ENCODE measurements at places on chromosomes 12 and 14.

GRCh38 chr14:76643887-76644286 is 117.4 kb upstream of the VASH1 start:
- no peak for DNase-seq

DNA sequence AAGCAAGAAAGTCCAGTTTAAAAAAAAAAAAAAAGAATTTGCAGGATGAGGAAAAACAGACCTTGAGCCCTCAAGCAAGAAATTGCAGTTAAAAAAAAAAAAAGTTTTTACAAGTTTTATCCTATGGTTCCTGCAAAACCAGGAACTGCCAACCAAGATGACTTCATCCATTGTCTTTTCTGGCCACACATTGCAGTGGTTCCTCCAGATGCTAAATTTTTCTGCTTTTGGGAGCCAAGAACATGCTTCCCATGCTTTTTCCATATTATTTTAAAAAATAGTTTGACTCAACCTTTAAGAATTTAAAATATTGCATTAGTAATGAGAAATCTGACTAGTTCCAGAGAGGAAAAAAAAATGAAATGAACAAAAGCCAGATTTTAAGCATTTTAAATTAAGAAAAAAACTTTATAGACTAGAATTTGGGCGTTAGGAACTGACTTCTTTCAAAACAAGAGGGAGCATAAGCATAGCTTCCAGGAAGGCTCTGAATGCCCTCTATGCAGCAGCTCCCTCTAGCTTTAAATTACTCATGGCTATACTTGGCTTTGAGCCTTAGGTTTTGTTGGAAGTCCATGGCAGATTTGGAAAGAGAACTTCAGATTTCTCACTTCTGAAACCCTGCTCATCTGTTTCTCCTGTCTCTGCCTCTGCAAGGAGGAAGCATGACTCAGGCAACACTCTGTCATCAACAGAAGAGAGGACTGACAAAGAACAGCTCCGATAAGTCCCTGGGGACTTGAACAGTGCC is 124.5 kb downstream of the GPR65 start:
- DNase-seq = no peak

DNA sequence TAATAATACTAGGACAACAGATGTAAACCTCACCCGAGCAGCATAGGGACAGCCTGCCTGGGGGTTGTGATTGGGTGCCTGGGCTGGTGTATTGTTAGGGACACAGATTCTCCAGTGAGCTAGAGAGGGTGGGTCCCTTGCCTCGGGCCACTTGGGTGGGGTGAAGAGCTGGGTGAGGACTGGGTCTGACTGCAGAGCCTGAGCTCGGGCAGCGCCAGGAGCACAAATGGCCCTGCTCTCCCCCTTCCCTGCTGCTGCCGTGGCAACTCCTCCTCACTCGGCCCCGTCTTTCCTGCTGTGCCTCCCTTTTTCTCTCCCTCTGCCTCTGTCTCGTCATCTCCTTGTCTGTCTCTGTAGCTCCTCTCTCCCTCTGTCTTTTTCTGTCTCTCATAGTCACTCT is 115.4 kb downstream of the GLT1D1 start:
- no peak for DNase-seq

DNA sequence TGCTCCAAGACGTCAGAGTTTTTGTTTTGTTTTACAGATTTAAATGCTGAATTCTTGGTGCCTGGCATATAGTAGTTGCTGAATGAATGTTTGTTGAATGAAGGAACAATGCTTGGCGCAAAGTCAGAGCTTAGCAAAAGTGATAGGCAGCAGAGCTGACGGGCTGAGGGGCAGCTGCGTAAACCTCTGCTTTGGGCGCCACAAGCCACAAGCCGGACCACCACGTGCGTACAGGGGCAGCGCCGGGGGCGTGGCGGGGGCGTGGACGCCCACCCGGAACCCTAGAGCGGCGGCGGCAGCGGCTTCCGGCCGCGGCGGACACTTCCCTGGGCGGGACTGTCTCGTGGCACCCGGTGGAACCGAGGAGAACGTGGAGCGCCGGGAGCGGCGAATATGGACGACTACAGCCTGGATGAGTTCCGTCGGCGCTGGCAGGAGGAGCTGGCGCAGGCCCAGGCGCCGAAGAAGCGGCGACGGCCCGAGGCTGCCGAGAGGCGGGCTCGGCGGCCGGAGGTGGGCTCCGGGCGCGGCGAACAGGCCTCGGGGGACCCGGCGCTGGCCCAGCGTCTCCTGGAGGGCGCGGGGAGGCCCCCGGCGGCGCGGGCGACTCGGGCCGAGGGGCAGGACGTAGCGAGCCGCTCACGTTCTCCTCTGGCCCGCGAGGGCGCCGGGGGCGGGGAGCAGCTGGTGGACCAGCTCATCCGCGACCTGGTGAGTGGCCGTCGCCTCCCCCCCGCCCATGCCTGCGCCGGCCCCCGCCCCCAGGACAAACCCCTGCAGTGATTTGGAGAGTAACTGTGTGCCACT is at the start of gene FBXW8:
Gene FBXW8, plus strand, starts transcription at position 306 of the 807 bp plus-strand sequence. Its CDS starts 88 bp downstream, at position 394.
- no peak for DNase-seq

GRCh38 chr14:100386846-100387245 is 63.7 kb downstream of the SLC25A47 start:
- no peak for DNase-seq

- no peak for DNase-seq
Measured at GRCh38 chr12:92278378-92278828, 132.8 kb upstream of the BTG1 start.

GRCh38 chr12:14373217-14373616 is 7.7 kb downstream of the ATF7IP start:
- no peak for DNase-seq

DNA sequence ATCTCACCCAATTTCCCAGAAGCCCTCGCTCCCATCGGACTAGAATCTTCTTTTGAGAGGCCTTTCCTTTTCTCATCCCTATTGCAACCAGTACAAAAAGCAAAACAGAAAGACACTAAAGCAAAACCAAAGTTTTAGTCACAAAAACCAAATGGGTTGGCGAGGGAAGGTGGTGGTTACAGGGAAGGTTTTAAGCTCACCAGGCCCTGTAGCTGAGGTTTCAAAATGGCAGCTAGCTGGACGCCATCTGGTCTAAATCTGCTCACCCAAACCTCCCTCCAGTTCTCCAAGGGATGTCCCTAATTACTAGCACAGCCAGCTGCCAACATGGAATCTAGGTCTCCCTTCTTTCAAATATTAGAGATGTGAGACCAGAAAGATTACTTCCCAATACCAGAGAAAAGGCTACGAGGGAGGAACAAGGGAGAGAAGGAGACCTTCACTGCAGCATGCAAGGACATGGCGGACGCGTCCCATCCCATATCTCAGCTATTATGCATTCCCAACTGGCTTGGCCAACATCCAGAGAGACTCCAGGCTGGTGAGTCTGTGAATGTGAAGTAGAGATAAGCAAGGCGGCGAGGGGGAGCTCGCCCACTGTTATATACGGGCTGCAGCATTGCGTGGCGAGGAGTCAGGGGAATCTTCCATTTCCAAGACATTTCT is 70.8 kb downstream of the DPF3 start:
- no peak for DNase-seq

DNA sequence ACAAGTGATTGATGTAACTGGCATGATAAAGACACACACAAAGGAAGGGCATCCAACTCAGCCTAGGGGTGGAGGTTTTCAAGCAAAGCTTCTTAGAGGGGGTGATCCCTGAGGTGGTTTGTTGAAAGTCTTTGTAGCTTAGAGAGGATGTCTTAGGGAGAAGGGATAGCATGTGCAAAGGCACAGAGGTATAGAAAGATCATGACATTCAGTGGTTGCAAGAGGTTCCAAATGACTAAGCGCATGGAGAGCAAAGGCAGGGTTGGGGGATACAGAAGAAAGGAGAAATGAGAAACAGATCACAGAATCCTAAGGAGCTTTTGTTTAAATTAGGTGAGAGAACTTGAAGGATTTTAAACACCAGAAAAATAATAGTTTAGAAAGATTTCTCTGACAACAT is 5.2 kb upstream of the CCT2 start:
- DNase-seq = no peak

All from NCI-H1417 treated with DMSO at 0.1 percent for 48 hours (cell line).